ENCODE measurements at places on chromosomes 13 and 19.

DNA sequence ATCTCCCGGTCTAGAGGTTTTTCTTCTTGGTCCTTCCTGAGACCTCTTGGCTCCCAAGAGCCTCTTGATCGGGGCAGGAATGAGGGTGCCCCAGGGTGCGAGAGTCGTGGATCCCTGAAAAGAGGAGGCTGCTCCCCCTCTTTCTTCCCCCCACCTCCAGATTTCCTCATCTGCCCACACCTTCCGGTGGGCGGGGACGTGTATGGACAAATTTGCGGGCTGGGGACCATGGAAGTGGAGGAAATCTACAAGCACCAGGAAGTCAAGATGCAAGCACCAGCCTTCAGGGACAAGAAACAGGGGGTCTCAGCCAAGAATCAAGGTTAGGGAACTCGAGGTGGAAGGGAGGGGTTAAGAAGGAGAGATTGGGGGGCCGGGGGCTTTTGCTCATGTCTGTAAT lies at the start of gene MCEMP1:
MCEMP1 (plus strand) TSS at position 237 of the 400 bp plus-strand sequence; CDS start at position 268, 31 bp downstream.
- no peak for DNase-seq

DNA sequence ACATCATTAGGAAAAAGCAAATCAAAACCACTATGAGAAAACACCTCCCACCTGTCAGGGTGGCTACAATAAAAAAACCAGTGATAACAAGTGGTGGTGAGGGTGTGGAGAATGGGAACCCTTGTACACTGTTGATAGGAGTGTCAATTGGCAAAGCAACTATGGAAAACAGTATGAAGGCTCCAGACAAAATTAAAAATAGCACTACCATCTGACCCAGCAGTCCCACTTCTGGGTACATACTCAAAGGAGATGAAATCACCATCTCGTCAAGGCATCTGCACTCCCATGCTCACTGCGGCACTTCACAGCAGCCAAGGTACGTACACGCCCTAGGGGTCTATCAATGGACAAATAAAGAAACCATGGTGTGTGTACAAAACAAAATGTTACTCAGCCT lies 715.1 kb downstream of the UQCRFS1 start:
- no peak for DNase-seq

GRCh38 chr19:566403-566802 lies 6.0 kb upstream of the BSG start:
- DNase-seq = no peak

- no peak for DNase-seq
Measured at GRCh38 chr19:37692956-37693620, 26.5 kb downstream of the ZNF607 start.

DNA sequence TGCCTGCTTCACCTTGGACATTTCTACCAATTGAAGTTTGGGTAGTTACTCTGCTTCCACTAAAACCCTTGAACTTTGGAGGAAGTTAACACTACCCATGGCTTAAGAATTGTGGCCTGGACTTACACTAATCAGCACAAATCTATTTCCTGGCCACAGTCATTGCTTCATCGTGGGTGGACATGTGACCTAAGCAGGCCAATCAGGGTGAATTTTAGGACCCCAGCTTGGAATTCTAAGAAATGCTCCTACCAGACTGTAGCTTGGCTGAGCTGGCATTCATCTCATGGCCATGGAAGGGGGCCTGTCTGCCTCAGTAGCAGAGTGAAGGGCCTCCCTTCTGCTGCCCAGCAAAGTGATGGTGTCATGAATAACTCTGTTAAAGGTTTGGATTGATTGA lies 58.3 kb upstream of the SLC15A1 start:
- no peak for DNase-seq

- DNase-seq = no peak
Measured at GRCh38 chr19:44984005-44984404, 17.3 kb upstream of the RELB start.

- DNase-seq = no peak
Measured at GRCh38 chr13:48233046-48233888, at the start of gene ITM2B. Gene ITM2B, plus strand, starts transcription at chr13:48233206. Its CDS starts 155 bp downstream, at chr13:48233361.

DNA sequence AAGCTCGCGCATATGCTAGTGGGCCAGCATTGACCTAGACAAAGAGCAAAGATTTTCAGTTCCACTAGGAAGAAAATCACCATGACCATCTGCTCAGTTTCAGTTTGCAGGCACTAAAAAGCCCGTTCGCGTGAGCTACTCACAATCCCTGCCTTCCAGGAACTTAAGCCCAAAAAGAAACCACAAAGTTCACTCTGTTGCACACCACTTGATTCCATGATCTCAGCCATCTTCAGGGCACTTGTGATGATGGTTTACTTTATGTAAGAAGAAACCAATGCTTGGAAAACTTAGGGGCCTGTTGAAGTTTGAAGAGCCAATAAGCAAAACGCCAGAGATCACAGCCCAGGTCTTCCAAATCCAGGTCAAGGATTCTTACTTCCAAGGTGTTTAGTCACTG lies 45.0 kb upstream of the SLC15A1 start:
- no peak for DNase-seq

- DNase-seq = no peak
Measured at GRCh38 chr13:40061466-40062450, 406.3 kb downstream of the COG6 start.

- DNase-seq = no peak
Measured at GRCh38 chr13:106083620-106084350, 451.7 kb downstream of the EFNB2 start.

DNA sequence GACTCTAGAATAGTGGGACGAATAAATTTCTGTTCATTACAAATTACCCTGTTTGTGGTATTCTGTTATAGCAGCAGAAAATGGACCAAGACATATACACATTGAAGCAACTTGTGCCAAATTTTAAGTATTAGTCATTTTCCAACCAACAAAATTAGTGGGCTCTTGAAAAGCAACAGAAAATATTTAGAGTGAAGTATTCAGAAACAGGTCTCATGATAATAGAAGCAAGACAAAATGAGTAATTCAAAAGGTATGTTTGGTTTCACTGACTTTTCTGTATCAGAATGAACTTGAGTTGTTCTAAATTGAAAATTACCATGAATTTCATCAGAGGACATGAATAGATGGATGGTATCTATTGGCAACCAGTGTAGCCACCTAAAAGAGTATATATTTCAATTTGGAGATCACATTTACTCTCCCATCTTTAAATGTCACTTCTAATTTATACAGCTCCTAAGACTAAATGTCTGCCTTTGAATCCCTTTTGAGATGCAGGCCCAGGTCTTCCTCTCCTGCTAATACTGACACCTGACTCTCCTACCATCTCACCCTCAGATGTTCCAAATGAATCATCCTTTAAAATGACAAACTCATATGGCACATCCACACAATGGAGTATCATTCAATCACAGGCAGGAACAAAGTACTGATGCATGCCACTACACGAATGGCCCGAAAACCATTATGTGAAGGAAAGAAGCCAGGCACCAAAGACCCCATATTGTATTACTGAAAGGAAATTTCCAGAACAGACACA lies 40.7 kb upstream of the DOCK9 start:
- no peak for DNase-seq

DNA sequence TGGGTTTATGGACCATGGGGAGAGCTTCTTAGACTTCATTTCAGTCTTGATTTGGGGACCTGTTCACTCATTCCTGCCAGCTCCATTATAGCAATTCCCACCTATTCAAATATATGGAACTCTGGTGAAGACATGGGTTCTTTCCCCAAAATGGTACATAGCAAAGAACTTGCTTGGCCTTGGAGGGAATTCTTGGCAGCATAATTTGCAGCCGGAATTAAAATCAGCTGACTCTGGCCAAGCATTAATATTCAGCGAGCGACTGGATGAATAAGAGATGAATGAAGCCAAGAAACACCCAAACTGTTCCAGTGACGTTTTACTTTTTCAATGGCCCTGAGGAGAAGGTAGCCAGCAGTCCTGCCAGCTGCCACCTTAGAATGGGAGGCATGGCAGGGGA lies 88.4 kb upstream of the SOX1 start:
- no peak for DNase-seq

GRCh38 chr19:15126131-15126910 lies 19.1 kb downstream of the SYDE1 start:
- DNase-seq = no peak
